T-helper 17 cell (primary cell): ENCODE measurements at places on chromosomes 4 and X.

DNA sequence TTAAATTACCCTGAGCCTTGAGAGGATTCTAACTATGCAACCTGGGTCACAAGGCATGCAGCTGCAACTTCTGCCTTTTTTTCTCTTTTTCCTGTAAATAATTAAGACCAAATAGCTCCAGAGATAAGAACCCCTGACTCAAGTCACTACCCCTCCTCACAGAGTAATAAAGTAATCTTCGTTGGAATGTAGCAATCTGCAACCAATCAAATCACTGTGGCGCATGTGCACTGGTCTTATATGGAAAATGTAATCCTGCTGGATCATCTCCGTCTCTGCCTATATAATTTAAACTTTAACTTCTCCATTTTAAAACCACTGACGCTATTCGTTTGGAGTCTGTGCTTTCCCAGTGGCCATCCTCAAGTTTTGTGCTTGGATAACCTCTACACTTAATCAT is 6.1 kb upstream of the EFHC2 start:
- DNase-seq: no peak

GRCh38 chrX:68719181-68719903 is 71.9 kb downstream of the STARD8 start:
- no peak for DNase-seq

- DNase-seq: no peak
Observed at GRCh38 chrX:6446582-6446981, 88.3 kb downstream of the VCX3A start.

GRCh38 chr4:121923306-121923705 is 28.6 kb downstream of the TRPC3 start:
- no peak for DNase-seq

DNA sequence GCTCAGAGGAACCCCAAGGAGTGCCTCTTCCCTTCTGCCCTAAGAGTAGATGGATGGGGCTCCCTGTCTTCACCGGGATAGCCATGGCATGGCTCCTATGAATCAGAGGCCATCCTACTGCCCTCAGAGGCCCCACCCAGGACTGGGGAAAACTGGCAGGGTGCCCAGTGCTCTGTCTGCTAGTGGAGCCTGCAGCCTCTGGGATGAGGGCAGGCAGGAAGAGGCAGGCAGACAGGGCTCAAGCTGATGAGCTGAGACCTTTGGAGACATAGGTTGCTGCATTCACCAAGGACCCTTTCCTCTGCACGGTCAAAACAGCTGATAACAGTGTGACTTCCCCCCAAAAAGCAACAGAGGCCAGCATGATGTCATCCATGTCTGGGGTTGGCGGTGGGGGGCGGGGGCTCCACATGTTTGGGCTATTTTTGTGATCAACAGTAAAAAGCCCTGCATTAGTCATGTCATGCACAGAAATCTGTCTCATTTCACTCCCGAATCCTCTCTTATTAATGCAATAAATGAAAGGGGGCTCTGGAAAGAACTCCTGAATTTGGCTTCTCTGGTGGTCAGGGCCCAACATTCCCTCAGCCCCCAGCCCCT is 207.6 kb upstream of the MAMLD1 start:
- DNase-seq: no peak

- DNase-seq: no peak
Observed at GRCh38 chr4:128951316-128951715, 141.8 kb downstream of the JADE1 start.

DNA sequence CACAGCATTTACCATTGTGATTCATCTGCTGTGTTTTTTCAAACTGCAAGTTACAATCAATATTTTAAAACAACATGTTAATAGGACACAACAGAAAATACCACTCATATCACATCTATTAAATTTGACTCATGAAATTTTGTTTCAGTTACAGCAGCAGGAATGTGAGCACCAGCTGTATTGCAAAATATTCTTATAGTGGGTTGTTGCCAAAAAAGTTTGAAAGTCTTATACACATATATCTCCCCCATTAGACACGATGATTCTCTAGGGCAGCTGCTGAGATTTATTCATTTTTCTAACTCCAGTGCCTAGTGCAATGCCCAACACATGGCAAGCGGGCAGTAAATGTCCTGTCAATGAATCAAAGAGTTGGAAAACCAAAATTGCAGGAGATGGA is 26.6 kb upstream of the NKX3-2 start:
- no peak for DNase-seq

- no peak for DNase-seq
Observed at GRCh38 chrX:20218836-20219505, 47.7 kb downstream of the RPS6KA3 start.

GRCh38 chr4:106301393-106302061 is 14.5 kb downstream of the TBCK start:
- no peak for DNase-seq

GRCh38 chr4:177596035-177596434 is 153.8 kb upstream of the AGA start:
- DNase-seq: no peak

- DNase-seq: no peak
Observed at GRCh38 chr4:129968366-129968765, 872.4 kb downstream of the C4orf33 start.

DNA sequence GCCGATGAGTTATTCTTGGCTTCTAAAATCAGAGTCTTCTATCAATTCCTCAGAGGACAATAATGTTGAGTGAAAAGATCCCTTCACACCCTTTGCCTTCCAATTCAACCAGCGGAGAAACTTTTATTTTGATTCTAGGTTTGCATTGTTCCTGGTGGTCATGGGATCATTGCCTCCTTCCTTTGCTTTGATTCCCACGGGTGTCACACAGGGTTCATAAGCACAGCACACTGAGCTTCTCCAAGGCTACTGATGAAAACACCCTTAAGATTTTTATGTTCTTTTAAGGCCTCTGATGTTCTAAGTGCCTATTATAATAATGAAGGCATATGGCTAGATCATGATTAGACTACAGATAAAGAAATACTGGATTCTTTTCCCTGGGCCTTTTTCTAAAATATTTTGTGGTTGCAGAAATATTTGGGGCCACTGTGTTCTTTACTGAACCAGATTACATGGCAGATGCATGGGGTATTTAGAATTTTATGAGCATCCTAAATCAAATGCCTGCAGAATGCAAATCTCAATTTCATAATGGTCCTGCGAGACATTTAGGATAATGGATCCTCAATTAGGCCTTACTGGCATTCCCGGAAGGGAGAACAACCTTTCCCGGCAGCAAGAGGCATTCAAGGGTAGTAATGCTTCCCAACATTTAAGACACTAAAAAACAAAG is 43.9 kb upstream of the FGFBP2 start:
- no peak for DNase-seq

DNA sequence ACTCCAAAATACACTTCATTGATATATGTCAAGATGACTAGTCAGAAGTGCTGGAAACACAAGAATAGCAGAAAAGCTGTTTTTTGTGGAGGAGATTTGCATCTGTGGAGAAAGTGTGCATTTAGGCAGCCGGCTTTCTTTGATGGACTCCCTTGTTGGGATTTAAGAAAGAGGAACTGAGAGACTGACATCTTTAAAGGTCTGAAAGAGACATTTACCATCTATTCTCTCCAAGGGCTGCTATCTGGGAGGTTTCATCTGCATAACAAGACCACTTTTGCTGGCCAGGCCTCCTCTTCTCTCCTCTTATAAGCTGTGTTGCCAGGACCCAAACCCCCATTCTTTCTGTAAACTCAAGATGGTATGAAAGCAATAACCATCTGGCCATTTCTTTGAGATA is 1065.0 kb downstream of the NLGN4X start:
- no peak for DNase-seq

DNA sequence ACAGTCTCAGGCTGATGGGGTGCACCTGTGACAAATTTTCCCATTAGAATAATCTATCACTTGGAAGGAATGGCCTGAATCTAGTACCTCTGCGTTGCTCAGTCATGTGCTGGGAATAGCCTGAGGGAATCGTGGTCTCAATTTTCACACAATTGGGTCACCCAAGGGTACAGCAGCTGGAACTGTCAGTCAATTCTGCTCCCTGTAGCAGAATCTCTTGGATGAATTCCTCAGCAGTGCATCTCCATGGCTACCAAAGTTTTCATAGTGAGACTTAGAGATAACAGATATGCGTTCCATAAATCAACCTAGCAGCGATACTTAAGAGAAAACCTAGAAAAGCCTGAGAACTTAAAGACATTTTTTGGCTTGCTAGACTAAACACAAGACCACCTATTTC is 288.7 kb upstream of the CTSO start:
- DNase-seq: no peak

DNA sequence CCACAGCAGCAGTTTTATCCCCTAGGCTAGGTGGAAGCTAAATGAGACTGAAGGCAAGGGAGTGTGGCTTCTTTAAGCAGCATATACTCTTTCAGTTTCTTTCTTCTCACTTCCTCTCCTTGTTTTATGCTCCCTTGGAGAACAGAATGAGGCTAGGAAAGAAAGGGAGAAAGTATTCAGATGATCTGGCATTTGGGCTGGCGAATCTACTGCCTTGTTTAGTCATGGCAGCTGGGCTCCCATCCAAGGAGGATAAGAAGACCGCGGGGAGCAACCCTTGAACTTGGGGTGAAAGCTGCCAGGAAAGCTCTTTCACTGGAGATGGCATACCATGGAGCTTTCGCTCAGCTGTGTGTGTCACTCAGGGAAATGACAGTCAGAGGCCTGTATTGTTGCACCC is 72.1 kb downstream of the ARHGEF38 start:
- no peak for DNase-seq
